Astrocyte (in vitro differentiated cells and primary cell): ENCODE measurements at places on chromosomes 11 and 22.

GRCh38 chr11:117671370-117671769 is 125.6 kb downstream of the DSCAML1 start:
- DNase-seq: no peak

GRCh38 chr11:46200537-46201281 is 76.8 kb upstream of the CREB3L1 start:
- peak; percentile 18 for DNase-seq

DNA sequence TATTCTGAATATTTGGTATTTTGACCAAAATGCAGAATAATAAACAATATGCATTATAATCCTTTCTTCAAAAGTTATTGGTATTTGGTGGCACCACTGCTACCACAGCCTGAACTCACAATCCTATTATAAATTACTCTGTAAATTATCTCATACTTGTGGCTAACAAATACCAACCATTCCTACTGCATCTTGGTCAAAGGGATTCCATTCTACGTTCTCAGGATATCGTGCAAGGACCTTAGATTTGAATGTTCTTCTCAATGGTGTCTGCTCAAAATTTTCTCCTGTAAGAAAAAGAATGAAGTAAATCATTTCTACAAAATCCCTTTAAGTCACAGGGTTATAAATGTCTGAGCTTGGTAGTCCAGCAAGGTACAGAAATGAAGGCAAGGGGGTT is 58.7 kb downstream of the DENND5A start:
- peak; percentile 91 for DNase-seq

DNA sequence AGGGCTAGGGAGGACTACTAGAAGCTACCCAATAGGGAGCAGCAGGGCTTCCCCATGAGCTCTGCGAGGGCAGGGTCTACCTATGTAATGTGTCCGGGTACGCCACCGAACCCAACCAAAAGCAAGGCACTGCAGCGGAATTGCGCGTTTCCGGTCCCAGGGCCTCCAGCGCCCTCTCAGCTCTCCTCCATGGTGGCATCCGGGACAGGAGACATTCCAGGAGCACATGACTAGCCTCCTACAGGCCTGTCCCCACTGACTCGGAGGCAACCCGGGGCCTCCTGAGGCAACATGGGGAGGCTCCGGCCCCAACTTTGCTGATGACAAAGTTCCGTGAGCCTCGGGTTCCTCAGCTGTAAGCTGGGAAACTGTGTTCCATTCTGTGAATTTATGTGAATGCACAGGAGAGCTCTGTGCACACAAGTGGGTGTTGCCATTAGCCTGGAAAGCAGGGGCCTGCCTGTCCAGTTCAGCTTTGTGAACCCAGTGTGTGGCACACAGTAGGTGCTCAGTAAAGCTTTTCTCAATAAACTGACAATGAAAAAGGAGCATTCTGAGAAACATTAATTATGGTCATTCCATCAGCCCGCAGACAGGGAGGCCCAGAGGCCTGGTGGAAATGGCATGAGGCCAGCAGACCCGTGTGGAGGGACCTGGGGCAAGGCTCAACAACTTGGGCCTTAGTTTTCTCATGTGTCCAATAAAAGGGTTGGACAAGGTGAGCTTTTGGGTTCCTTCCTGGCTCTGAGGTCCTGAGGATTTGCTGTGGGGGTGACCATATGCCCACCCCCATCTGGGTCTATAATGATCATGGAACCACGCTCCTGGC is 50.3 kb downstream of the CHRDL2 start:
- DNase-seq: no peak

GRCh38 chr11:34300026-34300925 is 57.5 kb downstream of the ABTB2 start:
- DNase-seq: no peak

- DNase-seq: peak; percentile 34
Measured at GRCh38 chr11:9574622-9575259, 1.3 kb downstream of the WEE1 start.
